AG04449 (cell line): ENCODE measurements at places on chromosomes 3 and 15.

DNA sequence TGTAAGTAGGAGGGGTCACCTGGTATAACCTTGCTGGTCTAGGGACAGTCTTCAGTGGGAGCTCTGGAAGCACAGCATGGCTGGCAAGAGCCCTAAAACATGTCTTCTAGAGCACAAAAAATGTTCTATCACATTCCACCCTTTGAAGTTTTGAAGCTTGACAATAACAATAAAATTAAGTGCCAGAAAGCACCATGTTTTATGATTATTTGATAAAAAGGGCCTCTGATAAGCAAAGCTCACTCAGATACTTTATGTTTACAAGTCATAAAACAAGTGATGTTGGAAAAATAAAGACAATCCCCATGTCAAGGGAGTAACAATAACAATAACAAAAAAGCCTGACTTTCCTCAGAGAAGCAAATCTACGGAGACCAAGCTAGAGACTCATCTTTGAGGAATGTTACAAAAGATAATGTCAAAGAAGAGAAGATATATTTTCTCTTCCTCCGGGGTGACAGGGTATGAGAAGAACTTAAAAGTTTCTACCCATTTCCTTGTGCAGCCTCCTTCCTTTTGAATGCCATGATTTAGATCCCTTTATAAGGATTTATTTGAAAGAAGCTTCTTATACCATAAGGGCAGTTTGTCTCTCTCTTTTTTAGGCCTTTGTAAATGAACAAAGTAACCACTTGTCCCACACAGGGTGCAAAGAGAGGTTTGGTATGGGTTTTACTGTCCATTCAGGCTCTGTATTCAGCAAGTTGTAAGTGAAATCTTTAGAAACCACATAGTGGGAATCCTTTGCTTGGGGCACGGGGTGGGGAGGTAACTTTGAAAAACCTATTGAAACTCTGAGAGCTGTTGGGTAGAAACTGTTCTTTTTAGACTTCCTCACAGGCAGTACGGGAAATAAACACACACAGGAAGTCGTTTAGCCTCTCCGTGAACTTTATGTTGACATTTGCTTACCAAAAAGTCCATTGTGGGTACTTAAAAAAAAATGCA, 109.6 kb upstream of the RBMS3 start:
- no peak for DNase-seq

DNA sequence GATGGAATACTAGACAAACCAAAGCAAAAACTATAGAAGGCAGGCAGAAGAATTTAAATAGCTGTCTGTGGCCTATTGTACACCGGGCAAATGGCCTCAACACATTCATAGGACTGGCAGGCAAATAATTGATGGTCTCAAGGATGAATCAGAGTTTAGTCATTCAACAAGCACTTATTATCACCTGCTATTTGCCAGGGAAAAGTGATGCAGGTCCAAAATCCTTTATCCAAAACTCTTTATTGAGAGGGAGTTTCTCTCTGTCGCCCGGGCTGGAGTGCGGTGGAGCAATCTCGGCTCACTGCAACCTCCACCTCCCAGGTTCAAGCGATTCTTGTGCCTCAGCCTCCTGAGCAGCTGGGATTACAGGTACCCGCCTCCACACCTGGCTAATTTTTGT, 2.3 kb downstream of the EIF2AK4 start:
- DNase-seq, result no peak

DNA sequence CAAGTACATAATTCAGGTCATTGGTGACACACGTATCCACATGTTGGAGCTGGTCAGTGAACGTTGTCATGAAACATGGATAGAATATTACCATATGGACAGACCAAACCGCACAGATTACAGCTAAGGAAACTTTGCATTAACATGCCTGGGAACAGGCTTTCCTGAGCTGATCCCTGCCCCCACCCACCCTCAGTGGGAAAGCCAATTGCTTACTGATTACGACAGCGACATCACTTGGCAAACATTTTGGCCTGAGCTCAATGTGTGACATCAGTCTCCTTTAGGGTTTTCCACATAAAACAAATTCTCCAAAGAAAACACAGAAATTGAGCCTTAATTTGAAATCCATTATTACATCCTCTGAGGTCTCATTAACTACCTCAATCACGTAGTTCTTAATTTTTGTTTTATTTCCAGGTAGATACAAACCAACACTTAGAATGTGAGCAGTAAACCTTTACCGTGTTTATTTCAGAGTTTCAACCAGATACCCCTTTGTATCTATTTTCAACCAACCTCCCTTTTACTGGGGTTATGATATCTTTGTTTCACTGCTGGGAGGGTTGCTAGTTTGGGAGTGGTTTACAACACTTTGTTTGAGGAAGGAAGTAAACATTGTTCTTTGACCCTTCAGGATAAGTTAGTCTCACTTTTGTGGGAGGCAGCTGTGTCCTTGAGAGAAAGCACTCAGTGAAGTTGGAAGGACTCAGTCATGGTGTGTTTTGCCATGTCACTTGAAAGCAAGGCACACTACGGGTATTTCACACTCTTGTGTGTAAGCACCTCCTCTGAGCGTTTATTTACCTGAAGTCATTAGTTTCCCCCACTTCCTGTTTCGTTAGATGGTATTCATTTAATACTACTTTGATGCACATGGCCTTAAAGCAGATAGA, 103.1 kb downstream of the CMSS1 start:
- DNase-seq, result no peak

DNA sequence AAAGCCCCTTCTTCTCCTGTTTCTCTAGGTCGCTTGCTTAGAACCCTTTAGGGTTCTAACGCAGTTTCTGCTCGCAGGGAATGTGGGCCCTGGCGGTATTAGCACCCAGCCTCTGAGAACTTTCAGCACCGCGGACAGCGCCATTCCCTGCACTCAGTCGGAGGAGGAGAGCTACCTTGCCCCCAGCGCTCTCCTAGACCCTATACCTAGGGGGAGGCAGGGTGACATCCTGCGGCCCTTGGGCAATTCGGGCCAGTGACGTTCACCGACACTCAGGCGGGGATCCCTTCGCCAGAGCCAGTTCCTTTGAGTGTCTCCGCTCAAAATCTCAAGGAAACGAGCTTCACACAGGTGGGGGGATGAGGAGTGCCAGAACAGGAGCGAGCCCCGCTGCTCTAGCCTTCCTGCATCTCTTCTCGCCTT, 1.3 kb downstream of the SLC7A14 start:
- no peak for DNase-seq

DNA sequence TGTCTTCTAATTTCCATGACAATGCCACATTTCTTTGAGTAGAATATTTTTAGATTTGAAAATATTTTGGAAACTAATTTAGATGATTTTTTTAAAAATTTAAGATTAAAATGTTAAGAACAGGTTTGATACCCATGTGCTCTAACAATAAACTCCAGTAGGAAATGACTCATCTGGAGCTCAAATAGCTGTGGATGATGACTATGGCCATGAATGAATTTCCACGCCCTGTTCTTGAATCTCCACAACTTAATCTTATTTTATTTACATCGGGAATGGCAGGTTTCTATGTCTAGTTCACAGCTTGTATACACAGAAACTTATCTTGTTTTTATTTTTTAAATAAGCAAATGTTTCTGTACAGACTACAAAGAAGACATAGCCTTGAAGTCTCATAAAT, 726.8 kb downstream of the NAALADL2 start:
- no peak for DNase-seq
